Activated naive CD8-positive, alpha-beta T cell treated with anti-CD3 and anti-CD28 coated beads for 36 hours (primary cell): ENCODE measurements at places on chromosomes 4 and X. TPM values are rescaled to one million over a fixed set of nuclear protein-coding genes. Genes with fewer than 3 reads are reported as not detected.
A peak's percentile ranks its signal among the peaks of the same experiment; 100 is the strongest.

DNA sequence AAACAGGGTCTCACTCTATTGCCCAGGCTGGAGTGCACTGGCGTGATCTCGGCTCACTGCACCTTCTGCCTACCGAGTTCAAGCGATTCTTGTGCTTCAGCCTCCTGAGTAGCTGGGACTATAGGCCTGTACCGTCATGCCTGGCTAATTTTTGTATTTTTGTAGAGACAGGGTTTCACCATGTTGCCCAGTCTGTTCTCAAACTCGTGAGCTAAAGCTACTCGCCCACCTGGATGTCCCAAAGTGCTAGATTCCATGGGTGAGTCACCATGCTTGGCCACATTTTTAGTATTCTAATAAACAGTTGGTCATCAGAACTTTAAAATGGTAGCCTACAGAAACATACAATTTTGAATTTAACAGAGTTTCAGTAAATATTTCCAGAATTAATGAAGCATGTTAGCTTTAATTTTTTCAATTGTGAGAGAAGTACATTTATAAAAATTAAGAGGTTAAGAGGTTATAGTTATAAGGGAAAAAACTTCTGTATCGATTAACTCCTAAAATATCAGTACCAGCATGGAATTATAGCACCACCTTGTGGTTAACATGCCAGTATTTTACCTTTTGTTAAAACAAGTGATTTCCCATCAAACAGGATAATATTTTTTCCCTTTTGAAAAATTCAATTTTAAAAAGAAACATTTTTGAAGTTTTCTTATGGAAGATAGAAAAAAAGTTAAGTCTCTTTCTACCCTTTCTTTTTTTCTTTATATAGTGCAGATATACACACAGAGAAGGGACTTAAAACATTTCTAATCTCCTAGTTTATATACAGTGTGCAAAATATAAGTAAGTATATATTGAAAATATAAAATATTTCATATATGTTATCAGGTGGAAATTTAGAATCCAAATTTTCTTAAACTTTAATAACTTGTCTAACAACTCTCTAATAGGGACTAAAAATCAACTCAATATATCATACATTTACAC lies 35.4 kb downstream of the CEP44 start:
- DNase-seq: no peak
- H3K36me3 ChIP-seq: no peaks in the 10 kb centered on the region
- H3K4me1 ChIP-seq: no peaks in the 10 kb centered on the region
- H3K4me3 ChIP-seq: no peak overlapping the region
- no peaks in the 10 kb centered on the region for H3K27me3 ChIP-seq

DNA sequence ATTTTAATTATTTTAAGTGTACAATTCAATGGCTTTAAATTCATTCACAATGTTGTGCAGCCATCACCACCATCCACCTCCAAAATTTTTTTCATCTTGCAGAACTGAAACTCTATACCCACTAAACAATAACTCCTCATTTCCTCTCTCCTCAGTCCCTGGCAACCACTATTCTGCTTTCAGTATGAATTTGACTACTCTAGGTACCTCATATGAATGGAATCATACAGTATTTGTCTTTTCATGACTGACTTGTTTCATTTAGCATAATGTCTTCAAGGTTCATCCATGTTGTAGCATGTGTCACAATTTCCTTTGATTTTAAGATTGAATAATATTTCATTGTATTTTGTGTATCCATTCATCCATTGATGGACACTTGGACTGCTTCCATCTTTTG lies 46.9 kb downstream of the KIF4A start:
- H3K4me3 ChIP-seq: no peak overlapping the region
- H3K27ac ChIP-seq: no peak overlapping the region
- H3K36me3 ChIP-seq: peaks cover 12% of the 10 kb centered on the region
- DNase-seq: no peak
- peaks cover 10% of the 10 kb centered on the region for H3K4me1 ChIP-seq

- H3K36me3 ChIP-seq: peaks cover 21% of the 10 kb centered on the region
- peaks cover 24% of the 10 kb centered on the region for H3K4me1 ChIP-seq
- H3K4me3 ChIP-seq: peak overlapping the region; percentile 66
- peaks cover 98% of the 10 kb centered on the region for H3K27me3 ChIP-seq
Observed at GRCh38 chr4:173509036-173510001, 20.7 kb downstream of the HAND2 start.

The CT45A9 gene
- total RNA-seq: not detected

The PTCHD1 gene
- total RNA-seq: not detected

The SSX4B gene
- not detected for total RNA-seq
